ENCODE measurements at places on chromosomes 6 and 20.
A peak's percentile ranks its signal among the peaks of the same experiment; 100 is the strongest.

GRCh38 chr6:106136845-106137244, 50.7 kb downstream of the PRDM1 start:
- DNase-seq = no peak

GRCh38 chr6:125083684-125083990, 69.9 kb upstream of the TPD52L1 start:
- no peak for DNase-seq

DNA sequence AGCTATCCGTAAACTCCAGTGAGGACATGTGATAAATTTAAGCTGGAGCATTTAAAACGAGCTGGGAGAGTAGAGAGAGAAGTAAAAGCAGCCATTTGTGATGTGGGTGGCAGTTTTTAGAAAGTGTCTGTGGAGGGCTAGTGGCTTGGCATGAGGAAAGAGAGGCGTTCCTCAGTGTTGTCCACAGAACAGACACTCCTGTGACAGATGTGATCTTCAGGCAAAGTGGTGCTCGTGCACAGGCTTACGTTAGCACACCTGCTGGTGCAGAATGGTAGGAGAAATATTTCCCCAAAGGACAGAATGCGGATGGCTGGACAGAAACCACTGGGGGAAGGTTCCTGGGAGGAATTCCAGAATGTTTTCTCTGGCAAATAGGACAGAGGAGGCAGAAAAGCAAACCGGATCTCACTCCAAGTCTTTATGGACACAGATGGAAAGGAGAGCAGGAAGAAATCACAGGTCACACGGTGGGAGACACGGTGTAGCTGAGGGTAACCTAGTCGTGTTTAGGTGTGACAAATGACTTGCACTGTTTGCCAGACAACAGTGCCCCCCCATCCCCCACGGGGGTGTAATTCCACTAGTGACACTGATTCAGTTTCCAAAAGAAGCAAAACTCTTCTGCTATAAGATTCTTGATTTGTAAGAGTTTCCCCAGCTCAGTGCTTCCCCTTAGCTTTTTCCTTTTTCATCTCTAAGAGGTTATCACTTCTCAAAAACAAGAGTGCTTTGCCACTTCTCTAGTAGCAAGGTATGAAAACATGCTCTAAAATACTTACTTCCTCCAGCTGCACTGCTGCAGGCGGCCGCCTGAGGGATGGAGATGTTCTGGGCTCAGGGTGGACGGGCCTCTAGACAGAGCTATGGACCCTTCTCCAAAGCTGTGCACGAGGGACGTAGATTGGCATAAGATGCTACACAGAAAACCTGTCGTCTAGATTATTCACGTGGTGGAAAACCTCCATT, 293.2 kb downstream of the QKI start:
- DNase-seq = no peak

DNA sequence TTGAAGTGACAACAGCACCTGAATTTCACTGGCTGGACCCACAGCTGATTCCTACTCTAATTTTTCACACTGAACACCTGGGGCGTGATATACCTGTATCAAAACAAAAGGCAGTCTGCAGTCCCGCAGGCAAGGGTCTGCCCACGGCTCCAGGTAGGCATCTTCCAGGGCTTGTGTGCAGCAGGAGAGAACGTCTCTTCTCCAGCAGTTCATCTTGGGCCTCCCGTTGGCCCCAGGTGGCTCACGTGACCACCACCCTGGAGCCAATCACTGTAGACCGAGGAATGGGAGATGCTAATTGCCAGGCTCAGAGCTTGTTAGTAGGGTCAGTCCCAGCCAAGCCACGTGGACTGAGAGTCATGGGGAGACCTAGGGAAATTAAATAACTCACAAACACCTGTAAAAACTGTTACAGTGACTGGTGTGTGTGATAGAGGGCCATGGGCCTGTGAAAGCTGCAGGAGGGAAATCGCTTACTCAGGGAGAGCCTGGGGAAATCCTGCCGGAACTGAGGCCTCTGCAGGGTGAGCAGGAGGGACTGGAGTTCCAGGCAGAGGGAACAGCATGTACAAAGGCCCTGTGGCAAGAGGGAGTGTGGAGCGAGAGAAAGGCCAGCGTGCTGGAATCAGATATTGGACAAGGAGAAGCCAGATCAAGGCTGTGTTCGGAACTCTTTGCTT, 83.4 kb downstream of the EYA2 start:
- no peak for DNase-seq

DNA sequence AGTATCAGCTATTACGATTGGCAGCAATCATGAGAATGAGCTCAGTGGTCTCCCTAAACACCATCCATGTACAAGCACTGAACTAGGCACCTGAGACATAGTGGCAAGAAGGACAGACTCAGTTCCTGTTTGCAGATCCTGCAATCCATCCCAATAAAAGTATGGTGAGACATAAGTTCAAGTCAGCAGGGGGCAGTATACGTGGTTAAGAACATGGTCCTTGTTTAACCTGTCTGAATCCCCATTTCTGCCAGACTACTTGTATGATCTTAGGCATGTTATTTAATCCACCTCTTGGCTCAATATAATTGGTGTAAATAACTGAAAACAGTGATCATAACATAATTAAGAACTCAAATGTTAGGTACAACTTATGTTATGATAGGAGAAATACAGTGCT, 33.2 kb upstream of the PNISR start:
- peak; percentile 42 for DNase-seq

- no peak for DNase-seq
These were observed 542 bp upstream of the AFG1L start for GRCh38 chr6:108294297-108294726.

Measured in AML-193 (cell line).